ENCODE measurements at places on chromosomes 13 and 19.
A peak's percentile ranks its signal among the peaks of the same experiment; 100 is the strongest.

- no peak for DNase-seq
Observed at GRCh38 chr13:110520431-110521295, 40.9 kb downstream of the RAB20 start.

GRCh38 chr13:41611385-41611784 lies 154.0 kb downstream of the RGCC start:
- no peak for DNase-seq

DNA sequence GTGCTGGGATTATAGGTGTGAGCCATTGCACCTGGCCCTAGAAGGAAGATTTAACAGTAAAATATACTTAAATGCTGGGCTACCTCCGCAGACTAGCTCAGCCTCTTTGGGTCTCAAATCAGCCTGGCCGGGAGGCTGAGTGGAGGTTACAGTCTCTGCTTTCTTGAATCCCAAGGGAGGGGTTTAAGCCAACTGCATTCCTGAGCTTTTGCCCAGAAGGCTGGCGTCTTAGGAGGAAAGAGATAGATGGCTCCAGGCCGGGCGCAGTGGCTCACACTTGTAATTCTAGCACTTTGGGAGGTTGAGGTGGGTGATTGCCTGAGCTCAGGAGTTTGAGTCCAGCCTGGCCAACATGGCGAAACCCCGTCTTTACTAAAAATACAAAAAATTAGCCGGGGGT lies 623 bp upstream of the C5AR1 start:
- no peak for DNase-seq

DNA sequence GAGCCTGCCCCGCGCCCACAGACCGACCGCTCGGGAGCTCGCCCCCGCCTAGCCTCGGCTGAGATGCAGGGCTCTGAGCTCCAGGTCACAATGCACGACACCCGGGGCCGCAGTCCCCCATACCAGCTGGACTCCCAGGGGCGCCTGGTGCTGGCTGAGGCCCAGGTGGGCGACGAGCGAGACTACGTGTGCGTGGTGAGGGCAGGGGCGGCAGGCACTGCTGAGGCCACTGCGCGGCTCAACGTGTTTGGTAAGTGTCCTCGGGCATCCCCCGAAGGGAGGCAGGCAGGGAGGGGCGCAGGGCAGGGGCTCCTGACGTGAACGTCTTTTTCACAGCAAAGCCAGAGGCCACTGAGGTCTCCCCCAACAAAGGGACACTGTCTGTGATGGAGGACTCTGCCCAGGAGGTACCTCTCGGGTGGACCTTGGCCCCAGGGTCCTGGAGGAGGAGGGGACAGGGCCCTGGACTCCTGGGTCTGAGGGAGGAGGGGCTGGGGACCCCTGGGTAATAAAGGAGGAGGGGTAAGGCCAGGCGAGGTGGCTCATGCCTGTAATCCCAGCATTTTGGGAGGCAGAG lies 3.3 kb downstream of the BCAM start:
- DNase-seq = no peak

DNA sequence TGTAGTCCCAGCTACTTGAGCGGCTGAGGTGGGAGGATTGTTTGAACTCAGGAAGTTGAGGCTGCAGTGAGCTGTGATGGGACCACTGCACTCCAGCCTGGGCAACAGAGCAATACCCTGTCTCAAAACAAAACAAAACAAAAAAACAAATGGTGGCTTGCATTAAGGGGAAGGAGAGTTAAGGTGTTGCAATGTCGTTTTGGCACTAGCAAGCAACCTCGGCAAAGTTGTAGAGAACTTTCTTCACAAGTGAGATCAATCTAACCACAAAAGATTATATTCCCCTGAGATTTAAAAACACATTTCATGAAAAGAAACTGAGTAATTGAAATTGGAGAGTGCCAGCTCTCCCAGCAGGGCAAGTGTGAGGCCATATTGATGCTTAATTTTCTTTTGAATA lies 153.7 kb downstream of the KLF5 start:
- no peak for DNase-seq

GRCh38 chr19:1774989-1775772 lies 21.9 kb downstream of the ONECUT3 start:
- no peak for DNase-seq

- DNase-seq = no peak
Observed at GRCh38 chr13:99307648-99308339, 595 bp upstream of the GPR183 start.

- DNase-seq = no peak
Observed at GRCh38 chr19:33620611-33621010, 1.1 kb upstream of the CHST8 start.

DNA sequence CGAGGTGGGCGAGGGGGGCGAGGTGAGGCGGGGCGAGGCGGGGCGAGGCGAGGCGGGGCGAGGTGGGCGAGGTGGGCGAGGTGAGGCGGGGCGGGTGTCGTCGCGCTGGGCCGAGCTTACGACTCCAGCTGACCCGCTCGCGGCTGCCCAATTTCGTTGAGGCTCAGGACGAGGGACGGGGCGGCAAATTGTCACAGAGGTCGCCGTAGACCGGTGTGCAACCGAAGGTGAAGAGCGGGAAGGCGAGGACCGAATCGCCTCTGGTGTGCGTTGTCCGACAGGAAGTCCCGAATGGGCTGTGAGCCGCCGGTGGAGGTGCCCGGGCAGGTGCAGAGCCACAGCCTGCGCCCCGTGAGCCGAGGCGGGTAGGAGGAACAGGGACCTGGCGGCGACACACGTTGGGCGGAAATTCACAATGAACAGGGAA lies at the start of gene LACC1:
Gene LACC1, plus strand, starts transcription at position 150 of the 427 bp plus-strand sequence. CDS start 1,082 bp downstream, outside the sequence.
- no peak for DNase-seq

- no peak for DNase-seq
Observed at GRCh38 chr13:49221590-49221965, 1.4 kb downstream of the MLNR start.

- DNase-seq = no peak
Observed at GRCh38 chr13:70908795-70909194, 800.5 kb upstream of the KLHL1 start.

- DNase-seq = no peak
Observed at GRCh38 chr19:46303691-46304397, 7.0 kb downstream of the HIF3A start.

- no peak for DNase-seq
Observed at GRCh38 chr19:10891405-10892086, 20.2 kb downstream of the CARM1 start.

GRCh38 chr19:48444129-48444935 lies 1.5 kb upstream of the GRWD1 start:
- no peak for DNase-seq

DNA sequence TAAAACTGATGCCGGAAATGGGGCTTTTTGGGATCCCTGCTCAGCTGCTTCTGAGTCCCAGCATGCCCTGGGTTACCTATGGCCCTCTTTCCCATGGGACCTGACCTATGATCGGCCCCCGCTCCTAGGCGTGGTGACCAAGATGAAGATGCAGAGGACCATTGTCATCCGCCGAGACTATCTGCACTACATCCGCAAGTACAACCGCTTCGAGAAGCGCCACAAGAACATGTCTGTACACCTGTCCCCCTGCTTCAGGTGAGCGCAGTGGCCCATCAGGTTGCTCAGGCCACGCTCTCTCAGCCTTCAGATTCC lies 1.5 kb downstream of the RPS11 start:
- DNase-seq = no peak

GRCh38 chr19:48445256-48445605 lies 552 bp upstream of the GRWD1 start:
- DNase-seq = no peak

GRCh38 chr13:104008075-104008474 lies 941.9 kb upstream of the SLC10A2 start:
- no peak for DNase-seq

- DNase-seq = peak; percentile 25
Observed at GRCh38 chr13:111060237-111060919, 54.7 kb upstream of the ARHGEF7 start.

GRCh38 chr19:40360020-40360707 lies 11.7 kb downstream of the PLD3 start:
- no peak for DNase-seq

DNA sequence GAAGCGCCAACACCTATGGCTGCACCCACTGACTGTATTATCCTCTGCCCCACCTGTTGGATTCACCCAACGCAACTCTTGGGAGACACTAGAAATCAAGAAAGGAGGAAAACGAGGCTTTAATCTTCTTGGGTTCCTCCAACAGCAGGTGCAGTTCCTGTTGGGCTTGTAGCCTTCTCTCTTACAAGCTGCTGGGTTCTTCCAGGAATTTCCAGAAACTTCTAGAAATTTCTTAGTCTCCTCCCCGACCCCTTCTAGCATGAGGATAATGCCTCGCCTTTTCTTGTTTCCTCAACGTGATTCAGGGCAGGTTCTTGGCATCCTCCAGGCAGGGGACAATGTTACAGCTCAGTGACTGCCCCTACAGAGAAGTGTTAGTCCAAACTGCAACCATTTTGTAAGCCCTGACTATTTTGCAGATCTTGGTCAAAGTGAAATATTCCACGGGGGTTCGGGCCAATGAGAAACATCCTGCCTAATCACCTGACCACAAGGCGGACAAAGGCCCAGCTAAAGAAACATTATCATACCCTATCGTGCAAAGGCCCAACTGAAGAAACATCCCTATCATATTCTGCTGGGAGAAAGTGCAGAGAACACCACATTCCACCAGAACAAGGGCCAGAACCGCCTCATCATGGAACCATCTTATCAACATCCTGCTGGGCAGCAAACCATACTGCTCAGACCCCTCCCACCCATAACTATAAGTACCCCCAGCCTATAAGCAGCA lies 614 bp upstream of the PNMA8A start:
- no peak for DNase-seq

DNA sequence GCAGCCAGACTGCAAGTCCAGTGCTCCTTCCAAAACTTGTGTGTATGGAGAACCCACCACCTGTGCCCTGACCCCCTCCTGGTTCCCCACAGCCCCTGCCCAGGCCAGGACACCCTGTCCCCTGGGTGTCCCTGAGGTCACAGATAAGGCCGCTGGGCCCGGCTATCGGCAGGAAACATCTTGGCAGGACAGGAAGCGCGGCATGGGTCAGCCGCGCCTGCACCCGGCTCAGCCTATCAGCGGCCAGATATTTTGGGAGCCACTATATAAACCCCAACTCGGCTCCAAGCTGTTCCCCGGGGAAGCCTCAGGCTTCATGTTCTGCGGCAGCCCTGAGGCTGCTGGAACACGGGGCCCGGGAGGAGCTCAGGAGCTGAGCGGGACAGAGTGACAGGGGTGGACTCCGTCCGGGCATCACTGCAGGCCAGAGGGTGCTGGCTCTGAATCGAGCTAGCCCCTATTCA lies 60.8 kb downstream of the AP1M1 start:
- DNase-seq = no peak

GRCh38 chr13:113332615-113333014 lies 31.3 kb downstream of the GRTP1 start:
- no peak for DNase-seq

GRCh38 chr13:72716776-72717175 lies 10.7 kb downstream of the MZT1 start:
- DNase-seq = no peak
